Fibroblast of mammary gland (primary cell): ENCODE measurements at places on chromosomes 12 and 14.

GRCh38 chr14:104895786-104896661 lies 28.7 kb upstream of the PLD4 start:
- DNase-seq = no peak

DNA sequence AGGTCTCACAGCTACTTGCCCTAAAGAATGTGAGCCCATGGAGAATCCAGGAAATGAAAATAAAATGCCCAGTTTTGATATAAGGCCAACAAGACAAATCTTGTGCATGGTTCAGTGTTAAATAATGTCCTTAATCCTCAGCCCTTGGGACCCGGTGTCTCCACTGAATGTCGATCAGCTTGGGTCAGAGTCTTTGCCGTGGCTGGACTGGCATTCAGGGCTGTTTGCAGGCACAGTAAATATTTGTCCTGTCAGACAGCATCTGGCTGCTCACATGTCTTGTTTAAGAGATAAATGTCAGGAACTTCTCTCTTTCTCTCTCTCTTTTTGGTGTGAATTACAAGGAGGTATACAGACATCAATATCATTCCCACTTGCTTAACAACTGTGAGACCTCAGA lies 452.5 kb downstream of the FUT8 start:
- DNase-seq = no peak

- DNase-seq = no peak
Observed at GRCh38 chr14:92753250-92753649, 4.8 kb upstream of the LGMN start.

DNA sequence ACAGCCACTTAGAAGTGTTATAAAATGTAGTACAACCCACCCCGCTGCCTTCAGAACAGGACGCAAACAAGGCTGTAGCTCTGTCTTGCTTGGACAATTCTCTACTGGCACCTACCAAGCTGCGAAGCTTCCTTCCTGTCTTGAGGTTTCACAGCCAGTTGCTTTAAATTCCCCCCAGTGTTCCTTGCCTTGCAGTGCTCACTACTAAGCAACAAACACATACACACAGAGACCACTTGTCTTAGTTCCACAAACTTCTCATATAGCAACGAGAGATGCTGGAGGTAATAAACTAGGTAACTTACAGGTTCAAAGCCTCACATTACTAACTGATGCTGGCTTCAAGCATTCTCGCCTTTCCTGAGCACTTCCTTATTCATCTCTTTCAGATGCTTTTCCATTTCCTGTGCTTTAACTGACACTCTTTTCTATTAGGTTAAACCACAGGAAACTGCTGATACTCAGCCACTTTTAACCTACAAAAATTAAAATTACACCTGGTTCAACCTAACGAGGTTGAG lies 91.5 kb upstream of the PTGDR start:
- no peak for DNase-seq

- no peak for DNase-seq
Observed at GRCh38 chr14:72352012-72352411, 419.8 kb downstream of the RGS6 start.

GRCh38 chr12:77888611-77889010 lies 57.9 kb downstream of the NAV3 start:
- peak; percentile 95 for DNase-seq

DNA sequence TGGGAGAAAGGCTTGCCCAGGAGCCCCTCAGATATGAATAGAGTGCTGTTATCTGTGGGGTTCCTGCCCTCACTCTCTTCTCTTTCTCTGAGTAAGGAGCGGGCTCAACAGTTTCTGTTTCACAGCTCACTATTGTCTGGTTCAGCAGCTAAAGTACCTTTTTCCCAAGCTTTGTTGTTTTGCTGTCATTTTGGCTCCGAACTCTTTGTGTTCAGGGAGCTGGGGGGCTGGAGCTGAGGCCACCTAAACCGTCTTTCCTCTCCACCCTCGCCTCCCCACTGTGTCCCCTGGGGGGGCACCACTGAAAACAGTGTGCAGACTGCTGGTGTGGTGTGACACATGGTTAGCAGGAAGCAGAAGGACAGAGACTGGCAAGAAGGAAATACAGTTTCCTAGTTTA lies 51.4 kb downstream of the FBXW8 start:
- DNase-seq = no peak

- DNase-seq = no peak
Observed at GRCh38 chr14:70318635-70319013, 40.9 kb downstream of the COX16 start.

DNA sequence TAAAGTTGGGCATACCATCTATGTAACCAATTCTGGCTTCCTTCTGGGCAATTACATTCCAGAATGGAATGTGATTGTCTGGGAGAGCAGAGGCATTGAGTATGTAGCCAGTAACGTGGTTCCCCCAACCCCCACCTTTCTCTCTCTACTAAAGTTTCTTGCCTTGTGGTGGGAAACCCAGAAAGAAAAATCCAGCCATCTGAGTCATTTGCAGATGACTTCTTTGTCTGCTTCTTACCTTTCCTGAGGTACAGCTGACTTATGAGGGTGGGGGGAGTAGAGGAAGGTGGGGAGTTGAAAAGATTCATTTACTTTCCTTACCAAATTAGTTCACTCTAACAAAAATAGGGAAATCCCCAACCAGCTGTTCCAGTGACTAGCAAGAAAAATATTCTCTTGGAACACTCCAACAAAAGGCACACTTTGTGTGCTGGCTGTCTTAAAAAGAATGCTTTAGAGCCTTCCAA lies 112.1 kb upstream of the FRMD6 start:
- peak; percentile 80 for DNase-seq

DNA sequence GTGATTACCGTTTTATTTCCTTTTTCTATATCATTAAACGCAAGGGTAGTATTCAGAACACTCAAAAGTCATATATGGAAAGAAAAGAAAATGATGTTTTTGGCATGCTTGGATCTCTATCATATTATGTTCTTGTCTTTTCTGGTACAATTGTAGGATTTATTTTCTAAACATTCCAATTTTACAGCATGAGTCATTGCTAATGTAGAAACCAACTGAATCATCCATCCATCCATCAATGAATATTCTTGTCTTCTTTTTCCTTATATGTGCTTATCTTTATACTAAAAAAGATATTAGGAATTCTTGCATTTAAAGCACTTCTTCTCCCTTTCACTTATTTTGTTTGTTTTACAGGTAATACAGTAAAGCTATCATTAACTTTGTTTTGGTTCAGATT lies 20.4 kb upstream of the AMIGO2 start:
- peak; percentile 53 for DNase-seq

DNA sequence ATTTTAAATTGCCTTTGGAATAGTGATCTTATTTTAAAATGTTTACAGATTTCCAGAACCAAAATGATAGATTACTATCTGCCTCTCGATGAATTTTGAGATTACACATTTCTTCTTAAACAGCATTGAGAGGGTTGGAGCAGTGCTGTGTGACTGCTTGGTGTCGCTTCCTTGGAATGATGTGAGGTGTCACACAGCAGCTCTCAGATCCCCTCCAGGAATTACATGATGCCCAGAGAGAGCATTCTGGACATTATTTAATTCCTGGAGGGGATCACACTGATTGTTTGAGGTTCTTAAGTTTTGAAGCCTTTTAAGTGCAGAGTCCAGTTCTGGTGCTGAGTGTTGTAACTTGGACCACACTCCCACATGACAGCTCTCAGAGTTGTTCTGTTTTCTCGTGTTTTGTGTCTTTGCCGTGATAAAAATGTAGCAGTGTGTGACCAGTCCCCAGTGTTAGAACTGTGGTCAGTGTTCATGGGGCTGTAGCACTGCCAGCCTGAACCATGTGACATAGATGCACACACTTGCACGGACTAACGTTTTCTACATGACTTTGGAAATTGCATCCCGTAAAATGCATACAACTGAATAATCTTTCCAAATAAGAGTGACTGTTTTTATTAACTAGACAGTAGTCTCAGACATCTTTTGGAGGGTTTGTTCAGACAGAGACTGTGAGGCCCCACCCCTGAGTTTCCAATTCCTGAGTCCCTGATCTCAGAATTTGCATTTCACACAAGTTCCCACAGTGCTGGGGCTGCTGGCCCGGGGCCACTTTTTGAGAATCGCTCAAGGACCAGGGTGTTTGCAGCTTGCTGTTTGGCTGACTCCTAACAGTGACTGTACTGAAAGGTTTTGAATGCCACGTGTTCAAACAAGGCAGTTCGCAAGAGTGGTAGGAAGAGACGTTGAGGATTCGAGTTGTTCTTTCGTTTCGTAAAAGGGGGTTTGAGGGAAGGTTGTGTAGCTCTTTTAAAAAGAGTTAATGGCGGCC lies 26.0 kb downstream of the XRCC3 start:
- peak; percentile 58 for DNase-seq

GRCh38 chr14:93751946-93752655 lies 36.2 kb downstream of the PRIMA1 start:
- no peak for DNase-seq

DNA sequence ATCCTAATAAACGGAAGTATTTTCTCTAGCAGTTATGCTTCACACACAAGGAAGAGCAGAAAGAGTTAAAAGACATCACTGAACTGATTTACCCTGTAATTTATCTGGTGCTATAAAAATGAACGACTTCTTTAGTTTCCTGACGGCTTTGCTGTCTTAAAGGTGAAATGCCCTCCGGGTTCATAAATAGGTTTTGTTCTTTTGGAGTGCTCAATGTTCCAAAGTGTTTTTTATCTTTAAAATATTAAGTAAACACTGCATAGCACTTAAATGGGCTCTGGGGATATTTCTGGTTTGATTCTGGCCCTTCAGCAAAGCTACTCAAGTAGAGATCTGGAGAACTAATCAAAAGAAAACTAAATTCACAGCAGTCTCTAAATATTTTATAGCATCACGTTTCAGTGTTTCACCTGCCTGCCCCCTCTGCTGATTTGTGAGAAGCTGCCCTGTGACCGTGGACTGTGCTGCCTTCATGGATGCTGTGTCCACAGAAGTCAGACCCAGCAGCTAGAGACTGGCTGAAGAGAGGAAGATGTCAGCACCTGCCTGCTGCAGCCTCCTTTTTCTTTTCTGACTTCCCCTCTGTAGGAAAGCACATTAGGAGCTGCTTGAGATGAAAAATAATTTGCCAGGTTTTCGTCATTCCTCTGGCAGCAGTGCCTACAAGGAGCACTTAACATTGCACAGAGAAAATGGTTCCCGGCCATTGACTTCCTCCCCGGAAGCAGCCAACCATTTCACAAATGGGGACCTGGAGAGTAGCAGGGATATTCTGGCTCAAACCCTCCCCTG lies 205.1 kb upstream of the FSCB start:
- no peak for DNase-seq

DNA sequence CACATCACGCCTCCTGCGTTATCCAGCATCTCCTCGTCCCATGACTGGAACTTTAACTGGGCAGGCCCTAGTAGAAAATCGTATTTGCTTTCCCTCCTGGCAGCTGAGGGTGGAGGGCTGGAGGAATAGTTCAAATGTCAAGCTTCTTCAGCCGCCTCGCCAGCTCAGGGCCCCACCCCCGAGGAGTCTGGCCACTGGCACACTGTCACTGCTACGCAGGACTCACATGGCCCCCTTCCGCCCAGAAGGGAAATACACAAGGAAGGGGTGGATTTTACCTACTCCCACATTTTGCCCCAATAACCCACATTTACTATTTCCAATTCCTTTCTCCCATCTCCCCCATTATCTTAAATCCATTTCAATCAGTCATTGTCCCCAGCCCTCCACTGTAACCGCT lies 8.6 kb downstream of the SLC6A13 start:
- DNase-seq = no peak
